ENCODE measurements at places on chromosomes 6 and 20.

DNA sequence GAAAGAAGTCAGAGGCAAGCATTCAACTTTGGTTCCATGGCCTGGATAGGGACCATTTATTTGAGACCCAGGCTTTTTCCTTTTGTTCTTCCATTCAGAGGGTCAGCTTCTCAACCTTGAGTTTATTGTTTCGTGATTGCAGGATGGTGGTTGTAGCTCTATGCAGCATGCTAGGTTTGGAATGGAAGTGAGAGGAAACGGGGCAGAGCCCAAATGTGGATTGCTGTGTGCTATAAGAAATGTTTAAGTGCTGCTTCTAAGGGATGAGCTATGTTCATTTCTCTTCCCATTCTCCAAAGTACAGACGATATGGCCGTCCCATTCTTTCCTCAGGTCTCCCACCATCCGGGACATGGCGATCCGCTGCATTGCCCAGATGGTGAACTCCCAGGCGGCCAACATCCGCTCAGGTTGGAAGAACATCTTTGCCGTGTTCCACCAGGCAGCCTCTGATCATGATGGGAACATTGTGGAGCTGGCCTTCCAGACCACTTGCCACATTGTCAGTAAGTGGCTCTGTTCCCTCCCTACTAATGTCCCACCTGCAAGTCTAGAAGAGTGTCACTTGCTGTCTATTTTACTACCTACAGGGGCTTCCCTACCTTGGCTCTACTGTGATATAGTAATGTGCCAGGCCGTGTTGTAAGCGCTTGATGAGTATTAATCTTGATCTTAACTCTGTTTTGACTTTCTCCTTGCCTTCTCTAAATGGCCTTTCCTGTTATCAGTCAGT, 36.0 kb upstream of the CSE1L start:
- DNase-seq, result no peak

DNA sequence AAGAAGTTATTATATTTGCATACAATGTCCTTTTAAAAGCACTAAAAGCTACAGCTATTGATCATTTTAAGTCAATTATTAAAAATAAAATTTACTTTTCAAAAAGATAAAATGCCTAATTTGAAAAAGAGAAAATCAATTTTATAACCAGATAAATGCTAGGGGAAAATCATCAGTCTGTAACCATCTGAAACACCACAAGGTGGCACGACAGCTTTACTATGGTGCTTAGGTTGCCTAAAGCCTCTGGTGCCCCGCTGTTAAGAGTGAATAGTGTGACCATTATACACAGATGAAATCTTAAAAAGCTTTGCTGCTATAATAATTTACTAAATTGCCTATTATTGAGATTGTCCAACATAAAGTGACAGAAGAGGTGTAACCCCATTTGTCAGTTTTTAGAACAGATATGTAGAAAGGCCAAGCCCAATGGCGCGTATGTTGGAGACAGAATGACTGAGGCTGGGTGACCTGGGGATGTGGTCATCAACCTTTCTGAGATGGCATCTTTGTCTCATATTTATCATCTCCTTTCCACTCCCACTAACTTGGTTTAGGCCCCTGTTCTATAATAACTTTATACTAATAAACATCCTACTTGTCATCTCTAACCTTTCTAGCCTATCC, 100.8 kb downstream of the MOXD1 start:
- DNase-seq, result peak; percentile 62

- no peak for DNase-seq
Observed at GRCh38 chr6:25960734-25961133, 1.9 kb upstream of the TRIM38 start.

GRCh38 chr6:119096721-119097565, 18.5 kb upstream of the FAM184A start:
- peak; percentile 30 for DNase-seq

DNA sequence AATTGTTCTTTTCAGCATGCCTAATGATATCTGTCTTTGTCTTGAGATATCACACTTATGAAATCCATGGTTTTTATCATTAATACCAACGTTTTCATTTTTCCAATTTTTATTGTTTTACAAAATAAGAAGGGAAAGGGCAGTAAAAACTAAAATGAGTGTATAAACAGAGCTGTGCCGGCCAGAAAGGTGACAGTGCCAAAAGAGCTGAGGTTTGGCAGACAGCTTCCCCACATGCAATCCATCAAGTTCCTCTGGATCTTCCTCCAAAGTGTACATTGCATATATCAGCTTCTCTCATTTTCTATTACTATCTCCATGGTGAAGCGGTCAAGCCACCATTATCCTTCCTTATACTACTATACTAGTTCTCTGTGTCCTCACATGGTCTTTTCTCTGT, 10.1 kb upstream of the TMEM244 start:
- no peak for DNase-seq

- no peak for DNase-seq
Observed at GRCh38 chr6:30696432-30696831, 5.6 kb upstream of the NRM start.

DNA sequence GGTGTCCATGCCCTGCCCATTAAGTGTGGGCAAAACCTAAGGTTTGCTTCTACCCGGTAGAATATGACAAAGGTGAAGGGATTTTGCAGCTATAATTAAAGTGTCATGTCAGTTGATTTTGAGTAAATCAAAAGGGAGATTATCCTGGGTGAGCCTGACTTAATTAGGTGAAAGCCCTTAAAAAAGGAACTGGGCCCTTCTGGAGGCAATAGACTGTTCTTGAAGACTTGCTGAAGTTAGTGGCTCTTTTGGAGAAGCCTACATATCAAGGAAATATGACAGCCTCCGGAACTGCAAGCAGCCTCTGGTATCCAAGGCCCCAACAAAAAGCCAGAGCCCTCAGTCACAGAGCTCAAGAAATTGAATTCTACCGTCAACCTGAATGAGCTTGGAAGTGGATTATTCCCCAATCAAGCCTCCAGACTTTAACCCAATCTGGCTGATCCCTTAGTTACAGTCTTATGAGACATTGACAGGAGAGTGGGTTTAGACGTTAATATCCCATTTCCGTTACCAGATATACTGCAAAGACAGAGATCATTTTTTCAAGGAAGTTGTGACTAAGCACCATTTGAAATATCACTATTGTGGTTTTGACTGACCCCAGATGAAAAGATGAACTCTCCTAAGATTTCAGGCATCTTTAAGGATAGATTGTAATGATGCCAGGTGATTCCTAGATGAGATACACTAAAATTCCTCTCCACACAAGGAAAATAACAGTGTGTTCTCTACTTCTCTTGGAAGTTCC, 303.4 kb downstream of the PLCB1 start:
- no peak for DNase-seq

DNA sequence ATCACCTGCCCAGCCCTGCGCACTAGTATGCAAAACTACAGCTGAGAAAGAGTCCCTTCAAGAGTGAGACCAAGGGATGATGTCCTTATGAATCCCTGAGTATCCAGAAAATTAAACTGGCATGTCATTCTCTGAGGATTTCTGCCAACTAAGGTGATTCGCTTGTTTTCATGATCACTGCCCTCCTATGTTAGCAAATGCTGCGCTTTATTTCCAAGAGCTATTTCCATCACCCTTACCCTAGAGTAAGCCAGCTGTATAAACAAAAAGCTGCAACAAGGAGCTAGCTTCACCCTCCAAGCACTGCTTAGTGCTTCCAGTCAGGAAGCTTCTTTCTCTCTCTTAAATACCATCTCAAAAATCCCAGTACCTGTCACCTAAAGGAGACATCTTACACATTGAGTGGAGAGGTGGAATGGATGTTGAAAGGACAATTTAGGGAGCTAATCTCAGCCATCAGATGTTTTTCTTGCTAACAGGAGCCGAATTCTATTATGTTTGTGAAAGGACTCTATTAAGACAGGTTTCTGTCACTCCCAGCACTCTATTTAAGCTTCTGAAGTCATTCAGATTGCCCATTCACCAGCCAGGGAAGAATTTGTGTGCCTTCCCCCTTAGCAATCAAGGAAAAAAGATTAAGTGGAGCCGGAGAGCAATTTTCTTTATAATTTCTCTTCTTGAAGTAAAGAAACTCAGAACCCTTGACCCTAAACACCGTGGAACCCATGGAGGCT, 322.2 kb downstream of the NRN1 start:
- no peak for DNase-seq

- DNase-seq, result peak; percentile 45
Observed at GRCh38 chr20:2524709-2525506, 11.5 kb upstream of the TMC2 start.

DNA sequence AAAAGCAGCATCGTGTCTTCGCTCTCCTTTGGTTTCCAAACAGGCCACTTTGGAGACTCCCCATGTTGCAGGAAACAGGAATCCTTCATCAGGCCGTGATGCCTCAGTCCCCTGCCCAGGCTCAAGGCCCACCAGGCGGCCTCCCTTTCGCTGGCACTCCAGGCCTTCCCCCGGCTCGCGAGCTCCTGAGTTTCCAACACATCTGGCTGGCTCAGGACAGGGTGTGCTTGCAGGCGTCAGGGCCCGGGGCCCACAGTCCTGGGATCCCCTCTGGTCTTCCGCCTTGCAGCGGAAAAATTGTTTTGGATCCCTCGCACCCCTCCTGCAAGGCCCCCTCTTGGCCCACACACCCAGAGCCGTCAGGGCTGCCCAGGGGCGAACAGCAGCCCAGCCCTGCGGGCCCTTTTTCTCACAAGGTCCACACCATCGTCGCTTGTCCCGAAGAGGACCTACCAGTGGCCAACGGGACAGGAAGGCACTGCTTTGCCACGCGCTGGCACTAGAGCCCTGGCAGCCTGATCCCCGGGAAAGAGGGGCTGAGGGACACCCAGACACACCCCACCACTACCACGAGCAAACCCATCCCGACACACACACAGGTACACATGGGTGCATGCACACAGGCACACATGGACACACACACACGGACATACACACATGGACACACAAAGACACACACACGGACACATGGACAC, 1930.9 kb upstream of the DEFB115 start:
- DNase-seq, result no peak

- DNase-seq, result peak; percentile 58
Observed at GRCh38 chr6:26032340-26033084, 54.7 kb upstream of the HFE start.

DNA sequence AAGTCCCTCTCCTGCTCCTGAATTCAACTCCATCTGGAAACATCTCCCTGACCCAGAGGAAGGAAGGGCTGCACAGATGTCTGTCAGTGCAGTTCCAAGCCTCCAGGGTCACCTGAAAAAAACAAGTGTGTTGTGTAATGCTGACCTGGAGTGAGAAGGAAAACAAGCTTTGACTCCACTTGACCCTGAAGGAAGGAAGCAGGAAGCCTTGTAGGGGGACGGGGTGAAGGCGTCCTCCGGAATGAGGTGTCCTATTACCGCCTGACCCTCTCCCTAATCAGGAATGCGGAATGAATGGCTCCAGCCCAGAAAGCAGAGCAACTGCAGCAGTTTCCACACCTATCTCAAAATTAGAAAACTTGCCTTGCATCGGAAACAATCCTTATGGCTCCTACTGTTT, 13.9 kb upstream of the ADGRF5 start:
- peak; percentile 22 for DNase-seq

DNA sequence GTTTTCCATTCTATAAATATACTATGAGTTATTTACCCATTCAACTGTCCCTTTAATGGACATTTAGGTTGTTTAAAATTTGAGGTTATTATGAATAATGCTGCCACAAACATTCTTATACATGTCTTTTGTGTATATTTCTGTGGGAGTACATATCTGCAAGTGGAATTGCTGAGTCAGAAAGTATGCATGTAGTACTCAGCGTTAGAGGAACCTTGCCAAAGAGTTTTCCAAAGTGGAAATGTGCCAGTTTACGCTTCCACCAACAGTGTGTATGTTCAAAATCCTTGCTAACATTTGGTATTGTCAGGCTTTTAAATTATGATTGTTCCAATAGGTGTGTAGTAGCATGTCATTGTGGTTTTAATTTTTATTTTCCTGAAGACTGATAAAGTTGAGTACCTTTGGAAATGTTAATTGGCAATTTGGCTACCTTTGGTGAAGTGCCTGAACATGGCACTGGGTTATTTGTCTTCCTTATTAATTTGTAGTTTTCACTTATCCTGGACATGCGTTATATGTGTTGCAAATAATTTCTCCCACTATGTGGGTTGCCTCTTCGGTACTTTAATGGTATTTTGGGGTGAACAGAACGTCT, 341.2 kb downstream of the CD83 start:
- DNase-seq, result peak; percentile 68
